ENCODE measurements at places on chromosomes 5 and 9.

- no peak for DNase-seq
Measured at GRCh38 chr5:142639455-142639854, 46.4 kb downstream of the FGF1 start.

DNA sequence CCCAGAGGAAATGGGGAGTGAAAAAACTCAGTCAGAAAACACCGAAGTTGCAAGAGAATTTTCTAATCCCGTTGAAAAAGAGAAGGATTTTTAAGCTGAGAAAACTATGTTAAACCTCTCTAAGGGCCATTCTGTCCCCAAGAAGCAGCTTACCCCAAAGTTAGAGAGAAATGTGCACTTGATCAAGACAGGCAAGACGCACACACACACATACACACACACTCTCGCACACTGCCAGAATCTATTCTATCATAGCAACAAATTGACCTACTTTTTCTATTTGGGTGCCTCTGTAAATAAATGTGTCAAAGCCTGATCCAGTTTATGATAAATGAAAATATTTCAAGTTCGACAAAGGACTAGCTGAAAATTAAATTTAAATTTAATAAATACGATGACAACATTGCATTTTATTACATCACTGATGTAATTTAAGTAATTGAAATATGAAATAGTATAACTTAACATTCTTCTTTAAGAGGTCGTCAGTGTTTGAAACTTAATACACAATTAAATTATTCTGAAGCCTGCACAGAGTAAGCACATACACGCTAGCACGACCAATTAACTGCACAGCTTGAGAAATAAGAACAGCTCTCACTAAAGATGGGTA, 5.9 kb downstream of the NFIL3 start:
- no peak for DNase-seq

DNA sequence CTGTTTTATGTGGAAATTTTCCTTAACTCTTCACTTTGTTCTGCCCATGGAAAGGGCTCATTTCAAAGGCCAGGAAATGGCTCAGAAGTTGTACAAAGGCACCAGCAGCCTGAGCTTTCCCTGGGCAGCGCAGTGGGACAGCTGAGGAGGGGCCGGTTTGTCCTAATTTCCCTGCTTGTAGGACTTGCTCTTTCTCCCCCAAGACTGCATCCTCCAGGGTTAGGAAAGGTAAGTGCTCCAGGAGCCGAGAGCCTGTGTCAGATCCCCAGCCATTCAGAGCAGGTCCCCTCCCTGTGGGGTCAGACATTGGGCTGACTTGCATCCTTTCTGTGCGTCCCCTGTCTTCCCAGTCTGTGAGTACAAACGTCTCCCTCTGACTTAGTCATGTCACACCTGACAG, 43.5 kb downstream of the AGXT2 start:
- no peak for DNase-seq

DNA sequence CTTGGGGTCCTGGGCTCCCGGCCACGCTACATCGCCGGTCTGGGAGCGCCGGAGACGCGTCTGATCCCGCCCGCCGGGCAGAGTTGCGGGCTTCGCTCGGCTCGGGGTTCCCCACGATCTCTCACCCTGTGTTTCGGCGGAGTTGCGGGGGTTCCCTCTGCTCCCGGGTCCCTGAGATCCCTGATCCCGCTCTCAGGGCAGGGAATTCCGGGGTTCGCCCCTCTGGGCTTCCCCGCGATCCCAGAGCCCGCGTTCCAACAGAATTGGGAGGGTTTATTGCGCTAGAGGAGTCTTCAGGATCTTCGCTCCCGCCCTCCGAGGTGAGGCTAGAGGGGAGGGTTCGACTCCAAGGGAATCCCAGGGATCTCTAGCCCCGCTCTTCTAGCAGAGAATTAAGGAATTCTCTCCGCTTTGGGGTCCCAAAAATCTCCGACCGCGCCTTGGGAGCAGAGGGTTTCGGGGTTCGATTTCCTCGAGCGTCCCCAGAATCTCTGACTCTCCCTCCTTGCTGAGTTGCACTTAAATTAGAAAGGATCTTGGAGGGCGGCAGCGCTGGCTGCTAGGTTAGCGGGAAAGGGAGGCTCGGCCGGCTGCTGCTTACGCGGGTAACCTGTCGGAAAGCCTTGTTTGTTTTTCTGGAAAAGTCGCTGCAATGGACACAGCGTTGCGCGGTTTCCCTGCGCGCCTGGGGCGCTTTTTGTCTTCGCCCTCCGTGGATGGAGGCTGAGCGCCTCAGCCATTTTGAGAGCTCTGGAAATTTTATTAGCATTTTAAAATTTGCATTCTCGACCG, 1.3 kb downstream of the DMRT1 start:
- DNase-seq, result no peak

All from CD4-positive, alpha-beta T cell treated with Interleukin-4 for 1 hour (primary cell).